ENCODE measurements at places on chromosomes 4 and X.

GRCh38 chr4:145884775-145885174 lies 53.8 kb downstream of the ZNF827 start:
- no peak for DNase-seq

DNA sequence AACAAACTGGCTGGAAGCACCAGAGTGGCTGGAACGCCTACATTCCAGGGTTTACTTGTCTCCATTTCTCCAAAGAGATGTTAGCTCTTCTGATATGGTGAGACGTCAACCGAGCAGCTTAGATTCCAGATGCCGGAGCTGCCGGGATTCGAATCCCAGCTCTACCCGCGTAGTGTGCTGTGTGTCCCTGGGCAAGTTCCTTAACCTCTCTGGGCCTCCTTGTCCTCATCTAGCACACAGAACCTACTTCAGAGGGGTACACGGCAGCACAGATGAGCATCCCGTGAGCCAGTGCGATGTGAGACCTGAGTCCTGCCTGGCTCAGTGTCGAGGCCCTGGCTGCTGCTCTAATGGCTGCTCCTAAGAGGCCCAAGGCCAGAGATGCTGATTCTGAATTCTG lies 60.1 kb downstream of the ABLIM2 start:
- DNase-seq, result peak; percentile 3

- no peak for DNase-seq
Observed at GRCh38 chr4:41657561-41657960, 91.0 kb downstream of the PHOX2B start.

- no peak for DNase-seq
Observed at GRCh38 chrX:39674490-39675161, 423.1 kb downstream of the BCOR start.

DNA sequence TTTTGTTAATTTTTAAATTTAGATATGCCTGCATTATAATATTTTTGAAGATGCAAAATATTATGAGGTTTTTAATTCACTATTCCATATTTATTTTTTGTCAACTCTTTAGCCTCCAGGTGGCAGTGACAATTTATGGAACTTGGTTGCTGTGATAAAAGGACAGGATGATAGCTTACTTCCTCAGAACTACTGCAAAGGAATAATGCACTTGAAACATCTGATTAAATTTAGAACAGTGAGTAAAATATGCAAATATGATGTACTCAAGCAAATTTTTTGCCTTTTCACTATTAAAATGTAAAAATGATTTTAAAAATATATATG lies 45.1 kb downstream of the SPATA4 start:
- no peak for DNase-seq

DNA sequence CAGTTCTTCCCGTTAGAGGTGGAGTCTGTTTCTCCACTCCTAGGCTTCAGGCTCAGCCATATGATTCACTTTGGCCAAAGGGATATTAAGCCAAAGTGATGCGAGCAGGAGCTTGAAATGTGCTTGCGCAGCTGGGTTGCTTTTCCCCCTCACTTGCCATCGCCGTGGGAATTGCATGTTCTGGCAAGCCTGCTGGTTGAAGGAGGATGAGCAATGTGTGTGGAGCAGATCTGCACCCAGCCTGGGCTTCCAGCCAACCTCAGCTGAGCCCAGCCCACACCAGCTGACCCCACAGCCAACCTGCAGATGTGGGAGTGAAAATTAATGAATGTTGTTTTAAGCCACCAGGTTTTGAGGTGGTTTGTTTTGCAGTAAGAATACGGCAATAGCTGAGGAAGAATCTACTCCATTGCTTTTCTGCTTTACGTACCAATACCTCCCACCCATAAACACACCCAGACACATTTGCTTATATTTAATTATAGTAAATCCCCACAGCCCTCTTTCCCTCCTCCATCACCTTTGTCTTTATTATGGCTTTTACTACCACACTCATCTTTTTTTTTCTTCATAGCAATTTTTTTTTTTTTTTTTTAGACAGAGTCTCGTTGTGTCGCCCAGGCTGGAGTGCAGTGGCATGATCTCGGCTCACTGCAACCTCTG lies 132.8 kb upstream of the FUNDC1 start:
- DNase-seq, result peak; percentile 23

DNA sequence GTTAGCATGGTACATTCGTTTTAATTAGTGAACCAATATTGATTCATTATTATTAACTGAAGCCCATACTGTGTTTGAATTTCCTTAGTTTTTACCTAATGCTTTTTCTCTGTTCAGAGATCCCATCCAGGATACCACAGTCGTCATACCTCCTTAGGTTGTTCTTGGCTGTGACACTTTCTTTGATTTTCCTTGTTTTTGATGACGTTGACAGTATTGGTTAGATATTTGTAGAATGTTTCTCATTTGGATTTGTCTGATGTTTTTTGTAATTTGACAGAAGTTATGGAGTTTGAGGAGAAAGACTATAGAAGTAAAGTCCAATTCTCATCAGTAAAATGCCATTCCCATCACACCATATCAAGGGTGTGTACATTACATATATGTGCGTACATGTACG lies 16.2 kb upstream of the RAP2C start:
- no peak for DNase-seq

GRCh38 chr4:845233-845835 lies 19.4 kb upstream of the CPLX1 start:
- DNase-seq, result no peak

DNA sequence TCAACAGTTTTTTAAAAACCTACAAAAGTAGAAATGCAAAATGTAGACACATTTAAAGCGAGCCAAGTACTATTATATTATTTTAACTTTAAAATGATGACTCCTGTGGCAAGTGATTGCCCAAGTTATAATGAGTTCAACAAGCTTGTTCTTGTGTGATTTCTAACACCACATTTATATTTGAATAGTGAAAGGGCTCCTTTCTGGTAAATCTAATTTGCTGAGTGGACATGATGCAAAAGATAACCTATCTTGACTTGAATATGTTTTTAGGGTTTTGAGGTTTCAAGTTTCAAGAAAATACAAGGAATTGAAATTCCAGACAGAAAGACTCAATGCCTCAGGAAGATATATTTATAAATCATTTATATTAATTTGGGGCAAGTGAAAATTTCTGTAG lies 1.1 kb upstream of the EPGN start:
- no peak for DNase-seq

GRCh38 chrX:23631136-23631535 lies 36.2 kb upstream of the PRDX4 start:
- no peak for DNase-seq

DNA sequence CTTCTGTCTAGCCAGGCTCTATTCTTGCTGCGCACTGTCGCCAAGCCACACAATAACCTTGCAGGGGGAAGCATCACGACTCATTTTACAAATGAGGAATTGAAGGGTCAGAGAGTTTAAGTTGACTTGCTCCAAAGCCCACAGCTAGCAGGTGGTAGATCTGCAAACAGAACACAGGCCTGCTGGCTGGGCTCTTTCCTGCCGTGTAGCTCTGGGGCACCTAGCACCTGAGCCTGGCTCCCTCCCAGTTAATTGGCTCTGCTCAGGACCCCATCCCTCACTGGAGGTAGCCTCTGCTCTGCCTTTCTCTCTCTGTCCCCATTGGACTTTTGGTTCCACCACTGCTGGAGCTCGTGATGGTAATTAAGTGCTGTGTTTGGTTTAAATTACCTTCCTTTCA lies 98.5 kb downstream of the NSUN7 start:
- no peak for DNase-seq

- DNase-seq, result no peak
Observed at GRCh38 chrX:9562851-9563250, 98.0 kb downstream of the TBL1X start.

- no peak for DNase-seq
Observed at GRCh38 chrX:13719192-13719856, 15.1 kb downstream of the TRAPPC2 start.

- no peak for DNase-seq
Observed at GRCh38 chr4:108054025-108054638, 64.4 kb downstream of the HADH start.

- no peak for DNase-seq
Observed at GRCh38 chrX:150759568-150760416, 66.6 kb downstream of the MTMR1 start.

DNA sequence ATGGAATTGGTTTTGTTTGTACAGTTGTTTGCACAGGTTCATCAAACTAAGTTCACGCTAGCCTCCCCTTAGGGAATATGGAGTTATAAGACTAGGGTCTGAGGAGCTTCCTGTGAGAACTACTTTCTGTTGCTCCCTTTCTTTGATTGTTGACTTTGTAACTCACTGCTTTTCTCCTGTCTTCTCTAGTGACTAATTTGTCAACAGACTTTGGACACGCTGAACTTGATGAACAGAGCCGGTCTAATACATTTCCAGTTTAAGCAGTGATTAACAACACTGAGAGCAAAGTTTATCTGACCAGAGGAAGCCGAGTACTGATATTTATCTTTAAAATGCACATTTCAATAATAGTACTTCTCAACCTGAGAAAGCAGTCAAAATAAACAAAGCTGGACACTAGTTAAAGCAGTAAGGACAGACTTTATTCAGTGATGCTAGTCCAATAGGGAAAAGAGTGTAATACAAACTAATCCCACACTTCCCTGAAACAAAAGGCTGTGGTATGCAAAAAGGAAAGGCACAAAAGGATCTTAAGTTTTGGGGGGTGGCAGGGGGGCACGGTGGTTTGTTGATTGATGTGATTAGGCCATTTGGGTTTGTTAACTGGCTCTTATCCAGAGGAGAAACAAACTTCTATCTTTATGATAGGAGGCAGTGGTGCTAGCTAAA lies 2.7 kb upstream of the NUDT9 start:
- no peak for DNase-seq

- no peak for DNase-seq
Observed at GRCh38 chr4:102285831-102286230, 59.5 kb downstream of the SLC39A8 start.

GRCh38 chrX:10176121-10177003 lies 19.6 kb downstream of the CLCN4 start:
- peak; percentile 60 for DNase-seq

DNA sequence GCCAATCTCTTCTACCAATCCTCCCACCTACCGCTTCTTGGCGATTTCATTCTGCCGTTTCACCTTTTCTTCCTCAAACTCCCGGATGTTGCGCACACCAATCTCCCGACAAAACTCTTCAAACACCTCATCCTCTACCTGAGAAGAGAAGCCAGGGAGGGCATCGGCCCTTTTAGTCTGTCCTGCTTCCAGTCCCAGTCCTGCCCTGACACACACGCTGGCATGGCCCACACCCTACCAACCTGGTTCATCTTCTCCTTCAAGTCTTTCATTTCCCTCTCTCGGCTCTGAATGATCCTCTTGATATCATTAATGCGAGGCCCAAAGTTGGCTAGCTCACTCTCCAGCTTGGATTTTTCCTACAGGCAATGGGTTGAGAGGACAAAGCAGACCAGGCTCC lies 18.9 kb downstream of the SMC1A start:
- no peak for DNase-seq

- DNase-seq, result no peak
Observed at GRCh38 chr4:160877087-160877790, 1286.6 kb downstream of the FSTL5 start.

GRCh38 chr4:17769406-17770174 lies 11.8 kb downstream of the FAM184B start:
- DNase-seq, result no peak

DNA sequence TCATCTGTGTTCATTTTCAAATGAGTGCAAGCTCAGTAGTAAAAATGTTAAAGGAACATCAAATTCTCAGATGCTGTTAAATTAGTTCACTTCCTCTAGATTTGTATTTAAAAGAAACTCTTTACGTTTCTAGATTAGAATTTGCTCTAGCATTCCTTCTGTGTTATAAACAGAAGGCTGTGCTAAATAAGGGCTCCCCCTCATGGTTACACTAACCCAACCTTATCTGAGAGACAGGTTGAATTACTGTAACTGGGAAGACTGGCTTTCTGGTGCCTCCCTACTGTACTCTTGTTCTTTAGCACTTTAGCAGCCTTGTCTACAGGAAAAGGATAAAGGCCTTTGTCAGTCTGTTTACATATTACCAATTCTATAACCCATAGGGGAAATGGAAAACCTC lies 56.8 kb downstream of the RXFP1 start:
- DNase-seq, result no peak

GRCh38 chr4:20992002-20992401 lies 291.7 kb downstream of the PACRGL start:
- DNase-seq, result no peak

GRCh38 chrX:72100051-72100755 lies 31.5 kb downstream of the RTL5 start:
- no peak for DNase-seq

GRCh38 chrX:48676893-48677270 lies 6.7 kb upstream of the WAS start:
- DNase-seq, result no peak

DNA sequence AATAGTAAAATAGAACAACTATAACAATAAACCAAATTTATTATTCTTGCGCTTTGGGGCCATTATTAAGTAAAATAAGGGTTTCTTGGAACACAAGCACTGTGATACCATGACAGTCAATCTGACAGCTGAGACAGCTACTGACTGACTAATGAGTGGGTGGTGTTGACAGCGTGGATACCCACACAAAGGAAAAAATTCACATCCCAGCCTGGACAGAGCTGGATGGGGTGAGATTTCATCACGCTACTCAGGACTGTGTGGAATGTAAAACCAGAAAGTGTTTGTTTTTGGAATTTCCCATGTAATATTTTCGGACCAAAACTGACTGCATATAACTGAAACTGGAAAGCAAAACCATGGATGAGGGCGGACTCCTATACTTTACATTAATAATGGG lies 48.8 kb downstream of the IGFBP7 start:
- no peak for DNase-seq

GRCh38 chrX:39133971-39134370 lies 332.7 kb downstream of the MID1IP1 start:
- no peak for DNase-seq

DNA sequence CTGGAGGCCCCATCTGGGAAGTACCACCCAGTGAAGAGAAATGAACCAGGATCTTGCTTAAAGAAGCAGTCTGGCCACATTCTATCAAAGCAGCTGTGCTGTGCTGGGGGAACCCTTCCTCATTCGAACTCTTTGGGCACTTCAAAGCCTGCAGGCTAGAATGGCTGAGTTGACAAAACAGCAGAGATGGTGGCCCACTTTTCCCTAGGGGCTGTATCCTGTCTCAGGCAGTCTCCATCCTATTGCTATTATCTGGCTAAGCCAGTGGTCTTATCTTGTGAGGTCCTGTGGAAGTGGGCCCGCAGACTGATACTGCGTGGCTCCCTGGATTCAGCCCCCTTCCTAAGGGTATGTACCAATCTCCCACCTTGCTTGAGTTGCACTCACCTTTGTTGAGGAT lies 114.3 kb downstream of the VSIG4 start:
- DNase-seq, result no peak

GRCh38 chr4:32932156-32932555 lies 2212.0 kb downstream of the PCDH7 start:
- no peak for DNase-seq

- DNase-seq, result no peak
Observed at GRCh38 chr4:165682611-165683010, 190.4 kb upstream of the TLL1 start.

DNA sequence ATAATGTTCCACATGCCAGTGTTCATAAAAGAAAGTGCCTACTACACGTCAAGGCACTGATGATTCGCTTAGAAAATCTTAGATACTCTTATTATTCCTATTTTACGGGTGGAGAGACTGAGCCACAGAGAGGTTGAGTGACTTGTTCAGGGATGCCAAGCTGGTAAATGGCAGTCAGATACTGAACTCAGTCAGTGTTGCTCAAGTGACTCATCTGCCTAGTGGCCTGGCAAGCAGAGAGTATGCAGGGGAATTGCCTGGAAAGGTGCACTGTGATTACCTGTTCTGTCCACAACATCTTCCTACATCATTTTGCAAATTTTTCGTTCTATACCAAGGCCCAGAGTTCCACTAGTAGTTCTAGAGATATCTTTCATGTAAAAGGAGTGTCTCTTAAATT lies 68.4 kb downstream of the RAPGEF2 start:
- DNase-seq, result no peak

- DNase-seq, result no peak
Observed at GRCh38 chr4:153530284-153530999, 64.3 kb downstream of the TMEM131L start.

Measured in posterior cingulate gyrus (tissue), 11 donors.